KBM-7 (cell line): ENCODE measurements at places on chromosomes 4 and X.
A peak's percentile ranks its signal among the peaks of the same experiment; 100 is the strongest.

GRCh38 chrX:57985951-57986350 is 75.7 kb upstream of the ZXDA start:
- no peak for DNase-seq

GRCh38 chr4:139015948-139016471 is 429 bp downstream of the NOCT start:
- DNase-seq, result peak; percentile 58

- peak; percentile 4 for DNase-seq
Observed at GRCh38 chrX:150200820-150201287, 162.3 kb upstream of the MAMLD1 start.

GRCh38 chr4:98359646-98360045 is 98.5 kb downstream of the RAP1GDS1 start:
- DNase-seq, result no peak

DNA sequence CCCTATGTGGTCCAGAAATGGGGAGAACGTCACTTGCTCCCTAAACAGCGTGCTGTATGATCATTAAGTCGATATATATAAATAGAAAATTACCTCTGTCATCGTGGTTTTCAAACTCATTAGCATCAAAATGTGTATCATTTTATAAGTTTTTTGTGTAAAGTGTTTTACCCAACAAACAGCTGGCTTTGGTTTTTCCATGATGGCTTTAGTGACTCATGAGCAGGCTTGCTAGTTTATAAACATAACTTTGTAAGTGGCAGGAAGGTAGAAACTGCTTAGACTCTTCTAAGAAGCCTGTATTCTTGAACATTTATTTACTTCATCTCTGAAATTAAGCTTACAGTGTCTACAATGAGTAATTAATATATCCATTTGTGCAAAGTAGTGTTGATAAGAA is 108.4 kb upstream of the DIPK2B start:
- no peak for DNase-seq

DNA sequence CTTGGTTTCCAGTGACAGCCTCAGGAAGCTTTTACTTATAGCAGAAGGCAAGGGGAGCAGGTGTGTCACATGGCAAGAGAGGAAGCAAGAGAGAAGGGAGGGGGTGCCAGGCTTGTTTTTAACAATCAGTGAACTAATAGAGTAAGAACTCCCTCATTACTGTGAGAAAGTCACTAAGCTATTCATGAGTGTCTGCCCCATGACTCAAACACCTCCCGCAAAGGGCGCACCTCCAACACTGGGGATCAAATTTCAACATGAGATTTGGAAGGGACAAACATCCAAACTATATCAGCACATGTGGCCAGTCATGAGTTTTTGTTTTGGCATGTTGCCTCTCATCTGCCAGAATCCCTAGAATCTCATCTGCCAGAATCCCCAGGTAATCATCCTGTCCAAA is 183.5 kb upstream of the C1QTNF7 start:
- DNase-seq, result no peak
